ENCODE measurements at places on chromosomes 6 and 20.

DNA sequence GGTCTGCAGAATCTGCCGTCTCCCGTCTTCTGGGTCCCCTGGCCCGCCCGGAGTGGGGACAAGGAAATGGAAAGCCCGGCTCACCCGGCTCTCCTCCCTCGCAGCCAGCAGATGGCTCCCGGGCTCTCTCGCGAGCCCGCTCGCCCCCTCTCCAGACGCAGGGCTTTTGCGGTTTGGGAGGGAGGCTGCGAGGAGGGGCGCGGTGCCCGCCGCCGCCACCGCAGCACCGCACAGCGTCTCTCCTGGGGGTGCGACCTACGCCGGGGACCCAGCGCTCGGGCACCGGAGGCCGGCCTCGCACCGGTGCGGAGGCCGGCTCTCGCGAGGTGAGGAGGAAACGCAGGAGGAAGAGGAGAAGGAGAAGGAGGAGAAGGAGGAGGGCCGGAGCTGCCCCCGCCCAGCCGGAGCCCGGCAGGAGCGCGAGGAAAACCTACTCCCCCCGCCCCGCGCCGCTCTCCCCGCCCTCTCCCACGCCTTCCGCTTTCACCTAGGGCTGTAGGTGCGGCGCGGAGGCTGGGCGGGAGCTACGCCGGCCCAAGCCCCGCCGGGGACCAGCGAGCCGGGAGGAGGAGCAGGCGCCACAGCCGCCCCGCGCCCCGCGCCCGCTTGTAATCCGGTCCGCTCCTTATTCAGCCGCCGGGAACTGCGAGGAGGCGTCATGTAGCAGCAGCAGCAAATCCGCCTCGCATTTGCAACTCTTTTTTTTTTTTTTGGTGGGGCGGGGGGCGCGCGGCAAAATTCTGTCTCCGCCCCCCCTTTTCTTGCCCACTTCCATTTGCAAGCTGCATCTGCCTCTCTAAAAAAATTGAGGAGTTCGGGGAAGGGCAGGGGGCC, at the start of gene CARMIL1:
TSS of gene CARMIL1 (plus strand) at position 461 of the 834 bp plus-strand sequence. CDS start 422 bp downstream, outside the sequence.
- DNase-seq = peak; percentile 89

DNA sequence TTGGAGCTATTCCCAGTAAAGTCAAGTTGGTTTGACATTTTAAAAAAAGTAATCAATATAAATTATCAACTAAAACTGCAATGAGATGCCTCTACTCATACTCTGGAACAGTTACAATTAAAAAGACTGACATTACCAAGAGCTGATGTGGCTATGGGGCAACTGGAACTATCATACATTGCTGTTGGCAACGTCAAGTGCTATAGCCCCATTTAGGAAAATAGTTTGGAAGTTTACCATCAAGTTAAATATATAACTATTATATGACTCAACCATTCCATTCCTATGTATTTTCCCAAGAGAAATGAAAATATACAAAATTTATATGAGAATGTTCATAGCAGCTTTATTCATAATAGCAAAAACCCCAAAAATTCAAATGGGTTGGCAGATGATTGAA, 111.4 kb upstream of the HDGFL1 start:
- DNase-seq = no peak

DNA sequence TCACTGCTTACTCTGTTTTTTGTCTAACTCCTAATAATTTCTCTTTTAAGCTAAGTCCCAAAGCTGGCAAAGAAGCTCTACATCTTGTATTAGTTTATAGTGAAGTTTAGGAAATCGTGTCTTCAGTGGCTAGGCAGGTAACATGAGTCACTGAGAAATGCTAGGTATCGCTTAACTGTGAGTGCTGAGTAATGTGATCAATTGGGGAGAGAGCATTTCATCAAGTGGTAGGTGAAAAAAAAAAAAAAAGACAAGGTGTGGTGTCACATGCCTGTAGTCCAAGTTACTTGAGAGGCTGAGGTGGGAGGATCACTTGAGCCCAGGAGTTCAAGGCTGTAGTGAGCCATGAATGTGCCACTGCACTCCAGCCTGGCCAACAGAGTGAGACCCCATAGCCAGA, 125.3 kb downstream of the FAM83B start:
- DNase-seq = no peak

GRCh38 chr6:42440027-42440426, 11.7 kb downstream of the TRERF1 start:
- DNase-seq = no peak

DNA sequence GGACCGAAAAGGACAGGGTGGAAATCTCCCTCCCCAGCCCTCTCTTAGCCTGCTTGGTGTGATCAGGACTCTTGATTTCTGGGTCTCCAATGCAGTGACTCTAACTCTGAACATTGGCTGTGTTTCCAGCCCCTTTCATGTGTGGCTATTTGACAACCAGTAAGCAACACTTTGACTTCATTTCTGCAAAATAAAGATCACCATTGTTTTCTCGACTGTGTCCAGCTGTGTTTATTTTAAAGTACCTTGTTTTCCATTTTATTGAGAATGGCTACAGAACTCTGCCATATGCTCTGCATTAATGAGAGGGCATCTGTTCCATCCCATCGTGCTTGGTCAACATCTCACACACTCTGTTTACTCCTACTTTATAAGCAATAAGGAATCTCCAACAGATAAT, 60.9 kb upstream of the TAGAP start:
- no peak for DNase-seq

- DNase-seq = no peak
These were observed 84.5 kb downstream of the KIF13A start for GRCh38 chr6:17902974-17903373.

- no peak for DNase-seq
These were observed 1195.1 kb upstream of the MAP3K7 start for GRCh38 chr6:91781946-91782345.

- peak; percentile 66 for DNase-seq
These were observed 997 bp upstream of the FBXO30 start for GRCh38 chr6:145815309-145816274.

DNA sequence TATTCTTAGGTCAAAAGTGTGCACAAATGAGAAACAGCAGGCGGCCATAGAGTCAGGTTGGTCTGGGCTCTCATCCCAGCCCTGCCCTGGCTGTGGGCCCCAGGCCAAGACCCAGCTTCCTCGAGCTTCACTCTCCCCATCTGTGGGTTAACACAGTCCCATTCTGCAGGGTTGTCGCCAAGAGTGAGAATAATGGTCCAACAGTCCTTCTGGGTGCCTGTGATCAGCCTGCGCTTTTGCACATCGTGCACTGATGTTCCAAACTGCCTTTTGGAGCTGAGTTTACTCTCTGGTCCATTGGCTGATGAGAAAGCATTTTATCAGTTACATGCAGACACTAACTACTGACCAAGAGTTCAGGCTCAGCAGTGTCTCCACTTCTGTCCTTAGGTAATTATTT, 82.6 kb downstream of the INSM1 start:
- DNase-seq = no peak

GRCh38 chr6:134623401-134623800, 305.5 kb upstream of the SGK1 start:
- no peak for DNase-seq

- DNase-seq = peak; percentile 37
These were observed 35.6 kb downstream of the SUN5 start for GRCh38 chr20:32968478-32969241.

GRCh38 chr6:3884007-3884745, 35.0 kb downstream of the FAM50B start:
- peak; percentile 80 for DNase-seq

DNA sequence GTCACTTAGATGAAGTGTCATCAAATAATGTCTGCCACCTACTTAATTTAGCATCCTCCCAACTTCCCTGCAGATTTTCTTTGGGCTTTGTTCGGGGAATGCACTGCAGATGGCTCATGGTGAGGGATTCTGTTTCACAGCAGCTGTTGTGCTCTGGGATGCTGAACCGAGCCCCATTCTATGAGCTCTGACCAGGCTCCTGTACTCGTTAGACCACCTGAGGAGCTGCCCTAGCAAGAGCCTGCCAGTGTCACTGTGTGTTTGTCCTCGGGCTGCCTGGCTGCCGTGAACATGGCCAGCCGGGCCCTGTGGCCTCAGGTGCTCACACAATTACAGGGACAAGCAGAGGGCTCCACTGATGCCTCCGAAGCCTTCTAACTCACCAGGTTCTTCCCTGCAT, 238.8 kb upstream of the ECI2 start:
- no peak for DNase-seq

DNA sequence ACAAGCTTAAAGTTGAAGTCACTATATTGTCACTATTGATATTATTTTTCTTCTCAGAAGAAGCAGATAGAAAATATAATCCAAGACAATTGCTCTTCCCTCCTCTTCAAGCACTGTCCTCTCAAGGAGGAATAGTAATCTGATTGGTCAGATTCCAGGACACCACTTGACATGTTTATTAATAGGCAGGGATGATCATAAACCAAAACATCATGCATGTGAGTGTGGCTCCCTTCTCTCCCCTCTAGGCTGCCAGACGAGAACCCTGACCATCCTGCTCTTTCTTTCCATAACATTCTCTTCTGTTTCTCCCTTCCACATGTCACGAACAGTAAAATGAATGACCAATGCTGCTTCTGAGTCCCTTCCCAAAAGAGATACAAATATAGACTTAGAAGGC, 7.5 kb downstream of the ATG5 start:
- no peak for DNase-seq

DNA sequence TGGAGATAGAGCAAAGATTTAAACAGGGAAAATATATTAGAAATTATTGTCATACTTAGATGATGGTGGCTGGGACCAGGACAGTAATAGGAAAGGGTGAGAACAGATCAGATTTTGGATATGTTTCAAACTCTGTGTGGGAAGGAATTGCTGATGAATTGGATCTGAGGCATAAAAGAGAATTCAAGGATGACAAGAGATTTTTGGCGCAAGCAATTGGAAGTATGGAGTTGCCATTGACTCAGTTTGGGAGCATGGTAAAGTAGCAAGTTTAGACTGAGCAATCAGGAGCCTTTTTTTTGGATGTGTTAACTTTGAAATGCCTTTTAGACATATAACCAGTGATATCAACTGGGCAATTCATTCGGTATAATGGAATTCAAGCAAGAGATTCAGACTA, 14.4 kb downstream of the TAB2 start:
- peak; percentile 67 for DNase-seq

DNA sequence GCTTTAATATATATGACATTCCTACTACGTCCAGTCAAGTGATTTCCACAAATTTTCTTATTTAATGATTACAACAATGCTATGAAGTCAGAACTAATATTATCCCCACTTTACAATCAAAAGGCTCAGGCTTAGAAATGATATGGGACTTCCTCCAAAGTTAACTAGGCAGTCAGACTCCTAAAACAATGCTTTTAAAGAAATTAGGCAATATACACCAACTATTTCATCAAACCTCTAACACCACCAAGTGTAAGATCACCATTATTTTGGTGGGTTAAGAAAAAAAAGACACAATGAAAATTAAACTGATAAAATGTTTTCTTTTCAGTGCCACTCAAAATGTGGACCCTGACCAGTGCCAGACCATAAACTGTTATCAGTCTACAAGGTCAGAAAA, 256.1 kb upstream of the RUNX2 start:
- DNase-seq = peak; percentile 32

- no peak for DNase-seq
These were observed 670.6 kb downstream of the DHX35 start for GRCh38 chr20:39632757-39633156.

GRCh38 chr6:24069526-24069925, 56.5 kb upstream of the NRSN1 start:
- DNase-seq = no peak

DNA sequence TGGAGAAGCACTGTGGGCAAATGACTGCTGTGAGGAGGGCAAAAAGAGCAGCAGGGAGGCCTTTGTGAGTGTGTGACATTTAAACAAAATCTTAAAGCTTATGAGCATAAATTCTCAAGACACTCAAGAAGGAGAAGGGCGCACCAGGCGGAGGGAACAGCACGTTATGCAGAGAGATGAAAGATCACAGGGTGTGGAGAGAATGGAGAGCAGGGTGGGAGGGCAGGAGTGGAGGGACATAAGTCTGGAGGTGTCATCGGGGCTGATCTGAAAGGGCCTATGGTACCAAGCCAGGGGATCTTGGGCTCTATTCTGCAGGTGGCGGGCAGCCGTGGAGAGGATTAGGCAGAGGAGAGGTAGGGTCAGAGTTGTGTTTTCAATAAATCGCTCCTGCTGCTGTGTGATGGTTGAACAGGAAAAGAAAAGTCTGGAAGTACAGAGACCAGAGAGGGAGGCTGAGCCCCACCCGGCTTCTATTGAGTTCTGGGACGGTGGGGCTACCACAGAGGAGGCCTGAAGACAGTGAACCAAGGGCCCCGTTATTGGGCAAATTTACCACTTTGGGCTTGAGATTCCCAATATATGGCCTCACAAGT, 24.3 kb upstream of the DLGAP4 start:
- no peak for DNase-seq

DNA sequence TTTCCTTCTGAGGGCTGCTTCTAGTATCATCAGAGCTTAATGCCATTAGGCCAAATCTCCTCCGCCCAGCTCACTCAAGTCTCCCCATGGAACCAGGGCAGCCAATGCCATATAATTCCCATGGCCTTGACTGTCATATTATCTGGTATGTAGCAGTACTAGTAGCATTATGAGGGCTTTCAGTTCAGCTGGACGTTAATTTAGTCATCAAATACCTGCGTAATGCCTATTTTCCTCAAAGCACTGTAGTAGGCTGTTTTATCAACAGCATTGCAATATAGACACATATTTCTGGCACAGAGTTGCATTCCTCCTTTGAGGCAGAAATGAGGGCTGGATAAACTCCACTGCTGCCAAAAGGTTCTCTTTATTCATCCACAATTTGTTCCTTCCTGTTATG, 1.7 kb downstream of the KCTD20 start:
- peak; percentile 85 for DNase-seq

GRCh38 chr6:154873546-154873945, 121.6 kb upstream of the TIAM2 start:
- no peak for DNase-seq

Measured in GM23248 (cell line).